Activated T-cell treated with anti-CD3 and anti-CD28 coated beads, Interleukin-2, amount 50 U/mL, for 72 hours (primary cell): ENCODE measurements at places on chromosomes 13 and 19. TPM values are rescaled to one million over a fixed set of nuclear protein-coding genes. Genes with fewer than 3 reads are reported as not detected.

- no peak overlapping the region for H3K27ac ChIP-seq
- H3K4me1 ChIP-seq, result peaks cover 19% of the 10 kb centered on the region
- peaks cover 2% of the 10 kb centered on the region for H3K36me3 ChIP-seq
- no peak for DNase-seq
- no peaks in the 10 kb centered on the region for H3K27me3 ChIP-seq
These were observed 6.8 kb upstream of the KPTN start for GRCh38 chr19:47490847-47491246.

Gene CD33
- 1.7 TPM for total RNA-seq

Gene CD37
- total RNA-seq, result 248 TPM

GRCh38 chr13:31773538-31773937 lies 34.2 kb downstream of the RXFP2 start:
- H3K27ac ChIP-seq, result peak overlapping the region; percentile 3
- no peaks in the 10 kb centered on the region for H3K4me1 ChIP-seq
- no peaks in the 10 kb centered on the region for H3K36me3 ChIP-seq
- no peak for DNase-seq
- H3K27me3 ChIP-seq, result no peaks in the 10 kb centered on the region

DNA sequence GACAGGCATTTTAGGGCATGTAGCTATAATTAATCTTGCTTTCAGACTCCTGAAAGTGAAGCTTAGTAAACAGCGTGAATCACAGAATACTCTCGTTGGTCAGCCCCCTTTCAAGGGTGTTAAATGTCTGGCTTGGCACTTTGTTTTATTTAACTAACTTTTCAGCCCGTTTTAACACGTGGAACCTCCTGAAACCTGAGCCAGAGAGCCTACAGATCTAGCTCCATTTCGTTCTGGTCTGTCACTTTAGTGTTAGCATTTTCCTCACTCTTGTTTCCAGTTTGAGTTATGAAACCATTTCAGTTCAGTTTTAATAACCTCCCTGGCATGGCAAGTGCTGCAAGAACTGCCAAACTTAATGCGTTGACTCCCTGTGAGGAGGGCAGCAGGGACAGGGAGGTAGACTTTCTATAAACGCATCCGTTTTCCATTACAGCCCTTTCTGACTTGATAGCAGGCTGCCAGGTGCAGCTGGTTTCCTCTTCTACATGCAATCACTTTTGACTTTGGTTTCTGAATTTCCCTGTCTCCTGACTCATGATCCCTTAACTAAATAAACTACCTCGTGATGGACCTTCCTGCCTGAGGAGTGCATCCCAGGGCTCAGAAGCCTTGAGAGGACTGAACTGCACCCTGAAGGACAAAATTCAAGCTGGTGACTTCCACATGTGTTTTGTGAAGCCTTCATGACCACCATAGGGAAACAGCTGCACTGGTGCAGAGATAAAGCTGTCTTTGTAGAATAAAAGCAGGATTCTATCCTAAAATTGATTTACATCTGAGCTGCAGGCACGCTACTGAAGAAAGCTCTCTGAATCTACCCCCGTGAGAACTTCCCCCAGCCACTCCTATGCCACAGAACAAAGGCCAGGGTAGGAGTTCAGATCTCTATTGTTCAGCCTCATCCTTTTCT lies 192.6 kb downstream of the DLEU7 start:
- no peak overlapping the region for H3K4me3 ChIP-seq
- no peaks in the 10 kb centered on the region for H3K36me3 ChIP-seq
- DNase-seq, result no peak
- no peaks in the 10 kb centered on the region for H3K4me1 ChIP-seq
- H3K27ac ChIP-seq, result no peak overlapping the region
- no peaks in the 10 kb centered on the region for H3K27me3 ChIP-seq

Gene ZNF682
- 14.1 TPM for total RNA-seq

GRCh38 chr13:39038569-39039030 lies 344 bp downstream of the NHLRC3 start:
- DNase-seq, result peak; percentile 82
- no peaks in the 10 kb centered on the region for H3K27me3 ChIP-seq
- H3K4me3 ChIP-seq, result peak overlapping the region; percentile 87

DNA sequence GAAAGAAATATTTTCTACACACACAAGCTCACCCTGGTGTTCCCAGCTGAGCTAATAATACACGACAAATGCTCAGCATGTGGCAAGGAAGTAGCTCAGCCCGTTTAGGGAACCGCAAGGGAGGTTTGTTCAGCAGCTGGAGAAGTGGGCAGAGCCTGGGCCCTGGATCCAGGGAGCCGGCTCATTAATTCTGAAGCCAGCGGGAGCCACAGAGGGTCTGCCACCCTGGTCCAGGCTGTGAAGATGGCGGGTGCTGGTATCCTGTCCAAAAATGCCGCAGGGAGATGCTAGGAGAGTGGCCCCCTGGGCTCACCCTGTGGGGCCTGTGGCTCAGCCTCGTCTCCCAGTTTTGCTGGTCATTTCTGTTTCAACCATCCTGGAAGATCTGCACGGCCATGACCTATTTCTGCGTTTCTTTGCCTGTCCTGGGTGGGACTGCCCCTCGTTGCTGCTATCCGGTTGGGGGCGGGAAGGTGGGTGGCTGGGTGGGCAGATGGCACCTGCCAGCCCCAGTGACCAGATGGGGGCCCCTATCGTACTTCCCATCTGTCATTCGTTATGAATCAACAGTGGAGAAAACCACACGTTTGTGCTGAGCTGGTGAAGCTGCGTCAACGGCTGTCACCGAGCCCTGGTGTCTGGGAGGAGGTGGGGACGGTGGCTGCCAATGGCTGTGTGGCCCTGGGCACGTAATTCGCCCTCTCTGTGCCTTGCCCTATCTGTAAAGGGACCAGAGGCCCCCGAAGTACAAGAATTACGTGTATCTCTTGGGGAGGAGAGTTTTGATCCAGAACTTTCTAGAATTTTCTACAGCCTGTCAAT lies 2.7 kb upstream of the GNA15 start:
- H3K36me3 ChIP-seq, result no peaks in the 10 kb centered on the region
- H3K4me1 ChIP-seq, result peaks cover 41% of the 10 kb centered on the region
- peak; percentile 89 for DNase-seq
- H3K4me3 ChIP-seq, result peak overlapping the region; percentile 71
- peaks cover 7% of the 10 kb centered on the region for H3K27me3 ChIP-seq
- H3K27ac ChIP-seq, result peak overlapping the region; percentile 60

DNA sequence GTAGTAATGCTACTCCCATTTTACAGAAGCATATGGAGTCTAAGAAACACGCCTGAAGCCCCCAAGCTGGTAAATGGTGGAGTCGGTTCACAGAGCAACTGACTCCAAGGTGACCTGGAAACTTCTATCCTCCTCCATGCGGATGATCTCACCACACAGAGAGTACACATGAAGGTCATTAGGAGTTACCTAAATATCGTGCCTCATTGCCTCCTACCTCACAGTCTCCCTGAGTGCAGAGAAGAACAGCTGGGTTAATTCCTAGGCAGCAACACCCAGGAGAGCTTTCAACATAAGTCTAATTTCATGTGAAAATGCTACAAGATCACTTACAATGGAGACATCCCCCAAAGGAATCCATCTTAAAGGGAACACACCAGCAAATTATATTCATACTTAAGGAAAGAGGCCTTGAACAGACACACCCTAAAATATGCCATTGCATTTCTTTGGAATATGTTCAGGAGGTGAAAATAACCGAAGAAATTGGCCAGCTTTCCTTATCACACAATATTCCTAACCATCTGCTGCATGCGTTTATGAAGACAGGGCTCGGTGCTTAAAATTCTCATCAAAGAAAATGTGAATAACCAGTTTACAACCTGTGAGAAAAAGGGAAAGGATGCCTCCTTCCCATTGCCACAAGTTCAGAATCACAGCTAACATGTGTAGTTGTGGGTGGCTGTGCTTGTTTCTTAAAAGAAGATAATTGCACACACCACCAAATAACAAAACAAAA lies 203.6 kb upstream of the NBEA start:
- DNase-seq, result no peak
- no peak overlapping the region for H3K27ac ChIP-seq
- no peak overlapping the region for H3K4me3 ChIP-seq
- H3K36me3 ChIP-seq, result no peaks in the 10 kb centered on the region
- no peaks in the 10 kb centered on the region for H3K27me3 ChIP-seq

GRCh38 chr19:48987323-48987722 lies 5.8 kb downstream of the GYS1 start:
- H3K4me3 ChIP-seq, result no peak overlapping the region
- peaks cover 27% of the 10 kb centered on the region for H3K4me1 ChIP-seq
- no peaks in the 10 kb centered on the region for H3K27me3 ChIP-seq

GRCh38 chr13:43136920-43137575 lies 113.7 kb downstream of the DNAJC15 start:
- peaks cover 12% of the 10 kb centered on the region for H3K27me3 ChIP-seq
- no peak overlapping the region for H3K27ac ChIP-seq
- no peak overlapping the region for H3K4me3 ChIP-seq
- H3K4me1 ChIP-seq, result no peaks in the 10 kb centered on the region
- no peak for DNase-seq

- H3K4me1 ChIP-seq, result no peaks in the 10 kb centered on the region
- H3K27ac ChIP-seq, result no peak overlapping the region
- no peaks in the 10 kb centered on the region for H3K36me3 ChIP-seq
- no peak for DNase-seq
- no peak overlapping the region for H3K4me3 ChIP-seq
- H3K27me3 ChIP-seq, result no peaks in the 10 kb centered on the region
These were observed 72.5 kb downstream of the PCDH17 start for GRCh38 chr13:57704031-57704430.

DNA sequence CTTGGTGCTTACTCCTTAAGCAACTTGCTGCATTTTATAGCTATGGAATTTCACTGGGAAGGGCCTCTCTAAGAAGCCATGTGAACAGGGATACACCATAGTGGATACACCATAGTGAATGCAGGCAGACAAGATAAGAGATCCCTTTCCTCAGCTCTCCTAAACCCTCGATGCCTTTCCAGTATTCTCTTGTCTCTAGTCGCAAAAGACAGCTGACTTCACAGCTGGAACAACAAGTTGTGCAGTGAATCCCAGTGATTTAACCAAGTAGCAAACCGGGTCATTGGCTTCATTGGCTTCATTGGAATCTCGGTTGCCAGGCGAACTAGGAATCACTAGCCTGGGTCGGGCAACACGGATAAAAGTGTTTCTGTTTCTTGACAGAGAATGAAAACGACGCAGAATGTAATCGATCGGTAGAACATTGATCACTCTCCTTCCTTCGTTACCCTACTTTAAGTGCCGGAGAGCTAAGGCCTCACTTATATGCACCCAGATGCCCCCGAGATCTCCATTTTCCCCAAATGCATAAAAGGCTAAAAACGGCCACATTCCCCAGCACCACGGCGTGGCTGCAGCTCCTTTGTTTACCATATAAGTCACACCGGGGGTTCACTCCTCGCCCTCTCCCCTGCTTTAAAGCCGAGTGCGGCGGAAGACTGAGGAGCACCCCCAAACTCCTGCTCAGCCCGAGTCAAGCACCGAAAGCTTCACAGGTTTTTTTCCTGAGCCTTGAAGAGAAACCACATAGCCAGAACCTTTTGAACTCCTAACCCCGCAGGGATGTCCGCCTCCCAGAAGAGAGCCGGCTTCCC lies 674 bp downstream of the TRPC4 start:
- no peak for DNase-seq
- peaks cover 7% of the 10 kb centered on the region for H3K4me1 ChIP-seq
- no peaks in the 10 kb centered on the region for H3K36me3 ChIP-seq
- H3K27me3 ChIP-seq, result peaks cover 29% of the 10 kb centered on the region
- H3K27ac ChIP-seq, result no peak overlapping the region

DNA sequence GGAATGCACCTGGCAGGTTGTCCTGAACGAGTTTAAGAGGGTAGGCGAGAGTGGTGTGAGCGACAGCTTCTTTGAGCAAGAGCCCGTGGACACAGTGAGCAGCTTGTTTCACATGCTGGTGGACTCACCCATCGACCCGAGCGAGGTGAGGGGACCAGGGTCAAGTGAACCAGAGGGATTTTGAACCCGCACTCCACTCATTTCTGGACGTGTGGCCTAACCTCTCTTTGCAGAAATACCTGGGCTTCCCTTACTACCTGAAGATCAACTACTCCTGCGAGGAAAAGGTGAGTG lies 1.7 kb downstream of the CATSPERG start:
- H3K27ac ChIP-seq, result peak overlapping the region; percentile 95
- no peaks in the 10 kb centered on the region for H3K27me3 ChIP-seq
- DNase-seq, result no peak
- peak overlapping the region; percentile 99 for H3K4me3 ChIP-seq

DNA sequence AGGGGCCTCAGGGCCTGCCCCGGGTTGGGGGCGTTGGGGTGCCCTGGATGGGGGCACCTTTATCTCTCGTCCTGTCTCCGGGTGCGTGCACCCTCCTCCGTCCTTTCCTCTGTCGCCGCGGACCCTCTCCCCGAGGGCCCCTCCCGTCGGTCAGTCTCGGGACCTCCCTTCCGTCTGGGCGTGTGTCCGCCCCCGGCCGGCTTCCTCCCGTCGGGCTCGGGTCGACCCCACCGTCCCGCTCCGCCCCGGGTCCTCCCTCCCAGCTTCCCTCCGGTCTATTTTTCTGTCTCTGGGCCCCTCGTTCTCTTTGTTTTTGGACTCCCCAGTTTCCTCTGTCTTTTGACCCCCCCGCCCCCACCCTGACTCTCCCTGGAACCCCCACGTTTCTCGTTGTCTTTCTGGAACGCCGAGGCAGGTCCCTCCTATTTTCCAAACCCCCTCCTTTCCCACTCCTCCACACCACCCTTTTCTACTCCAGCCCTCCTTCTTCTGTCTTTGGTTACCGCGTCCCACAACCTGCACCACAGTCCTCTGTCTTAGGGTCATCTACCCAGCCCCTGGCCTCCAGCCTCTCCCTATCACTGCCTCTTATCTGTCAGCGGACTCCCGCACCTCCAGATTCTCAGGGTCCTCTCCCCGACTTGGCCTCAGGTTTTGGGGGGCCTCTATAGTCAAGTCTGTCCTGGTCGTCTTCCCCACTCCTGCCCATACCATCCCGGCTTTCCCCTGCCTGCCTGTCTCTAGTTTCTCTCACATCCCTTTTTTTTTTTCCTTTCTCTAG lies 757 bp downstream of the EGLN2 start:
- peaks cover 6% of the 10 kb centered on the region for H3K36me3 ChIP-seq
- H3K4me3 ChIP-seq, result peak overlapping the region; percentile 95
- DNase-seq, result peak; percentile 65
- H3K4me1 ChIP-seq, result peaks cover 77% of the 10 kb centered on the region
- no peaks in the 10 kb centered on the region for H3K27me3 ChIP-seq
- peak overlapping the region; percentile 94 for H3K27ac ChIP-seq

DNA sequence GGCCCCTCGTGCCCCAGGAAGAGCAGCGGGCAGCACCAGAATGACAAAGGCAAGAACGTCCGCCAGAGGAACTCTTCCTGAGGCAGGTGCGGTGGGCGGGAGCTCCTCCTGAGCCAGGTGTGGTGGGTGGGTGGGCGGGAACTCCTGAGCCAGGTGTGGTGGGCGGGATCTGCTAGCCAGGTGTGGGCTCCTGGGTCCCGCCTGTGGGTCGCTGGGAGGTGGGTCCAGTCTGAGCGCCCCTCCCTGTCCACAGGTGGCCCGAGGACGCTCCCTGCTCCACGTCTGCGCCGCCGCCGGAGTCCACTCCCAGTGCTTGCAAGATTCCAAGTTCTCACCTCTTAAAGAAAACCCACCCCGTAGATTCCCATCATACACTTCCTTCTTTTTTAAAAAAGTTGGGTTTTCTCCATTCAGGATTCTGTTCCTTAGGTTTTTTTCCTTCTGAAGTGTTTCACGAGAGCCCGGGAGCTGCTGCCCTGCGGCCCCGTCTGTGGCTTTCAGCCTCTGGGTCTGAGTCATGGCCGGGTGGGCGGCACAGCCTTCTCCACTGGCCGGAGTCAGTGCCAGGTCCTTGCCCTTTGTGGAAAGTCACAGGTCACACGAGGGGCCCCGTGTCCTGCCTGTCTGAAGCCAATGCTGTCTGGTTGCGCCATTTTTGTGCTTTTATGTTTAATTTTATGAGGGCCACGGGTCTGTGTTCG lies 7.0 kb upstream of the HCN2 start:
- DNase-seq, result no peak
- H3K27me3 ChIP-seq, result no peaks in the 10 kb centered on the region
